GM23338 (cell line): ENCODE measurements at places on chromosomes 4 and X.
A peak's percentile ranks its signal among the peaks of the same experiment; 100 is the strongest.

GRCh38 chr4:54082168-54082567 lies 17.8 kb upstream of the CHIC2 start:
- no peak for DNase-seq

DNA sequence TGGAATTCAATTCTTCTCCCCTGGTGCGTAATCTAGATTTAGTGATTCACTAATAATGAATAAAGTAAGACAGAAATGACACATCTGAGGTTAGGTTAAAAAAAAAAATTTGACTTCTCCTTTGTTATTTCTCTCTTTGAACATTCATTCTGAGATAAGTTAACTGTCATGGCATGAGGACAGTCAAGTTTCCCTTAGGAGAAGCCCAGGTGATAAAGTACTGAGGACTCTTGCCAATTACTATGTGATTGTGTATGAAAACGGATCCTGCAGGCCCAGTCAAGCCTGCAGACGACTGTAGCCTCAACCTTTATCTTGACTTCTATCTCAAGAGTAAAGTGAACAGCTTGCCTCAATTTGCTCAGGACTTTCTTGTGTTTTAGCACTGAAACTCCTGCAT lies 293.2 kb downstream of the PRR32 start:
- no peak for DNase-seq

DNA sequence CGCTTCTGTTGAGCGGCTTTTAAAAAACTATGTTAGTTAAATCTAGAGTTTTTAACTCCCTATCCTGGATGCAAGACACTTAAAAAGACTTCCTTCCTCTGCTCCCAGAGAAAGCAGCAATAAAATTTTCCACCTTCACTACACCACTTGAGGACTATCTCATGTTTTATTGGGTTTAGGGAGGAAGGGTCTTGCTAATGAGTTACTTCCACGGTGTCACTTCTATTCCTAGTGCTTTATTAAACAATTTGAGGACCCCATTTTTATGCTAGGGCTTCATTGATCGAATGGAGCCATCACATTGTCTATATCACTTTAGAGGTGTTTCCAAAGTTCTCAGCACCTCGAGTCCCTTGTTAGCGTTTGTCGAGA lies 3.7 kb upstream of the STIM2 start:
- no peak for DNase-seq

DNA sequence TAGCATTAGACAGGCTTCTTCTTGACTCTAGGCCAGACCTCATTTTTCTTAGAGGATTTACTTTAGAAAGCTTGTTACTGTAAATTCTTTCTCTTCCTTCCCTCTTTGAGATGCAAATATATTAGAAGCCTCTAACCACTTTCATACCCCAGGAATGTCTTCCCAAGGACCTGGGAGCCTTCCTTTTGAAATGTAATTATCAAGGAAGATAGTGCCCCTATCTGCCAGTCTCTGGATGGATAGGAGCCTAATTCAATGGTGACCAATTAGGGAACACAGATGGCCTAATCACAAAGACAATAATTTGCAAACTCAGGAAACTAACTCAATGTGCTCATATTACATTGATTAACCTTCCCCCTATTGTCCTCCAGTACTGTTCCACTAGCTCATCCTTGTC lies 145.6 kb upstream of the DCAF8L1 start:
- DNase-seq, result peak; percentile 79

DNA sequence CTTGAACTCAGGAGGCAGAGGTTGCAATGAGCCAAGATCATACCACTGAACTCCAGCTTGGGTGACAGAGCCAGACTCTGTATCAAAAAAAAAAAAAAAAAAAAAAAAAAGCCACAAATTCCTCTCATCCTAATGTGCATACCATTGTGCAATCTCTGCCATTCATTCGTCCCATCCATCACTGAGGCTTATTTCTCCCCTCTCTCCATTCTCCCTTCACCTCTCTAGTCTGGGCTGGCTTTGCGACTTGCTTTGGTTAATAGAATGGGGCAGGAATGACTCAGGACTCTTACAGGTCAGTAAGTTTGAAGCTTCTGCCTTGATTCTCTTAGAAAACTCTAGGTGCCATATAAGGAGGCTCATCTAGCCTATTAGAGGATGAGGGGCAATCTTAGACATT lies 60.3 kb upstream of the DDX3X start:
- no peak for DNase-seq

- DNase-seq, result no peak
Measured at GRCh38 chr4:141275834-141276233, 55.1 kb downstream of the ZNF330 start.
